ENCODE measurements at places on chromosomes 1 and 21. TPM values are rescaled to one million over a fixed set of nuclear protein-coding genes. Genes with fewer than 3 reads are reported as not detected.

Gene DMRTA2
- 10.7 TPM for total RNA-seq

Gene PERM1
- total RNA-seq, result not detected

Gene PTPN14
- total RNA-seq, result 59.1 TPM

Gene ADAM30
- total RNA-seq, result not detected
